Mammary epithelial cell (primary cell): ENCODE measurements at places on chromosomes 2 and 18.

- no peak for DNase-seq
These were observed 278.7 kb upstream of the PXDN start for GRCh38 chr2:2022941-2023586.

GRCh38 chr2:196268025-196268424, 96.6 kb upstream of the STK17B start:
- DNase-seq, result no peak

GRCh38 chr2:85735691-85736090, 18.1 kb upstream of the ATOH8 start:
- DNase-seq, result no peak

DNA sequence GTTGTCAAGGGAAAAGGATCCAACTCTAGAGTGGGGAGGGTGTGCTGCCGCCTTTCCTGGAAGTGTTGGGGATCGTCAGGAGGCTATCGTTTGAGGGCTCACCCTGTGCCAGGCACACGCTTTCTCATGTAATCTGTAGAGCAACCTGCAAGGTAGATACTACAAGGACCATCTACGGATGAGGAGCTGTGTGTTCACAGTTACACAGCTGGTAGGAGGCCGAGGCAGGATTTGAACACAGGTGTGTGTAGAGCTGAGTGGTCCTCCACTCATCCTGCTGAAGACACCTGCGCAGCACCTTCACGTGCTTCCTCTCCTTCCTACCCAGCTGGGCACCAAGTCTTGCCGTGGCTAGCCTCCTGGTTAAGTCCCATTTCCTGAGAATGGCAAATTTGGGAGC, 68.3 kb downstream of the MARCO start:
- DNase-seq, result no peak

DNA sequence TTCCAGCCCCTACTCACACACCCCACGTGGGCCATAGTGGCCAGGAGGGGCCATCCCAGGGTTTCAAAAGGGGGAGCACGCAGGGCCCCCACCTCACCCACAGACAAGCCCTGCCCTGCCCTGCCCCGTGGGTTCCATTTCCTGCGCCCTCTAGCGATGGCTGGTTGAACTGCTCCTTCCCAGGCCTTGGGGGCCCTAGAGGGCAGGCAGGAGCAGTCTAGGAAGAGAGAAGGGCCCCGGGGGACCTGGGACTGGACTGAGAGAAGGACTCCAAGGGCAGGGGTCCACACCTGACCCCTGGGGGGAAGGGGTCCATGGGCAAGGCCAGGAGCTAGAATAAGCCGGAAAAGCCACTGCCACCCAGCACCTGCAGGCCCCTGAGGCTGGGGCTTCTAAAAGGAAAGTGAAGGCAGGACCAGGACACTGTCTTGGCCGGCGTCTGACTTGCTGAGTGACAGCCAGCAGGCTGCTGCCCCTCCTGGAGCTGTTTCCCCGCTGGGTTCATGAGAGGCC, 10.1 kb downstream of the CYP26B1 start:
- DNase-seq, result peak; percentile 28

DNA sequence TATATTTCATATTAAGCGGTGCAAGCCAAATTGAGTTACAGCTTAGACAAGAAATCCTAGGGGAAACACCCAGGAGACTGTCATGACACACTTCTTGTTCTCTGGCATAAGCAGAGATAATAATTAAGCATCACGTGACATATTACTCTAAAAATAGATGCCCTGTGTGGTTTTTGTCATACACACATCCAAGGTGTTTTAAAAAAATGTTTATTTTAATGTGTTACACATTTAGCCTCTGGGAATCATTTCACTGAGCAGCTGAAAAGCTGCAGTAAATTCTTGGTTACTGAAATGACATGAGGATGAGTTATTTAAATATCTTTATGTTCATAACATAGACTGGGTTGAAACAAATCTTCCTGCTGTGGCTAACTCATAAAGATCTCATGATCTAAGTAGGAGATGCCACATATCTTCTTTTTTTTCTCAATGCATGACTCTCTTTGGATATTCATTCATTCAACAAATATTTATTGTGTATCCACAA, 38.0 kb upstream of the ERMN start:
- DNase-seq, result peak; percentile 12

DNA sequence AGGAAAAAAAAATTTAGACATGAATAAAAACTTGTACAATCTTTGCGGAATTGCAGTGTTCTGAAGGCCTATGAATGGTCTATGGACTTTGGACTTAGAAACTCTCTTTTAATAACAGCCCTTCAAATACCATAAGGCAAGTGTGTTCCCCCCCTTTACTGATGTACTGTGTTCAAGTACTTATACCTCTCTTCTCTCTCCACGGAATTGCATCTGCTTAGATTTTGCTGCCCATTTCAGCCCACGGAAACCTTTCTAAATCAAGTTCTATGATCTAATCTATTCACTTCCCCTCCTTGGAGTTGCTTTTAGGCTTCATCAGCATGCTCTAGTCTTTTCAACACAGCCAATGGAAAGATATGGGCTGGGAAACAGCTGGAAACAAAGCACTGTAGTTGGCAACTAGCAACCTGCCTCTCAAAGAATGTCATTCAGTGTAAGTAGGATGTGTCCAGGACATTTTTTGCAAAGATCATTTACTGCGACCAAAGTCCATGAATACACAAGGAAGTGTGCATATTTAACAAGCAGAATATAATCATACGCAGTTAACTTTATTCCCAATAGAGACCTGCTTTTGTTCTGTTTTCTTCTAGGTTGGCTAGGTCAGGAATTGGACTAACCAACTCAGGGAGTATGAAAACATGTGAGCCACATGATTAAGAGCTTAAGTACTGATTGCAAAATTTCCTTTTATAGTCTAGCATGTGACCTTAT, 58.0 kb downstream of the SLC40A1 start:
- DNase-seq, result no peak

DNA sequence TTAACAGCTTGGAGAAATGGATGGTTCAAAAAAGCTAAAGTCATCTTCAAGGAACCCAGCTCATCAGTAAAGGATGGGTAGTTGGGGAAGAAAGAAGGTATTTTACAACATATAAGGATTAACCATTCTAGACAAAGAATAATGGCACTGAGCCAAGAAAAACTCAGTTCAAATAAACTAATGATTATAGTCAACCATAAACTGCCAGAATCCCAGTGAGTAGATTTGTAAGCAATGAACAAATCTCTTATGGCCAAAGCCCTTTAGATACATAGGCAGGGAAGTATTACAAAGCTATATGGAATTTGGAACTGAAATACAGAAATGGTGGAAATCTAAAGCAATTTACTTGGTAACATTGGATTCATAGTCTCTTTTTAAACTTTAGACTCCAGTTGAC, 92.4 kb upstream of the ZFP36L2 start:
- no peak for DNase-seq
